ENCODE measurements at places on chromosomes 2 and 18. TPM values are rescaled to one million over a fixed set of nuclear protein-coding genes. Genes with fewer than 3 reads are reported as not detected.

DNA sequence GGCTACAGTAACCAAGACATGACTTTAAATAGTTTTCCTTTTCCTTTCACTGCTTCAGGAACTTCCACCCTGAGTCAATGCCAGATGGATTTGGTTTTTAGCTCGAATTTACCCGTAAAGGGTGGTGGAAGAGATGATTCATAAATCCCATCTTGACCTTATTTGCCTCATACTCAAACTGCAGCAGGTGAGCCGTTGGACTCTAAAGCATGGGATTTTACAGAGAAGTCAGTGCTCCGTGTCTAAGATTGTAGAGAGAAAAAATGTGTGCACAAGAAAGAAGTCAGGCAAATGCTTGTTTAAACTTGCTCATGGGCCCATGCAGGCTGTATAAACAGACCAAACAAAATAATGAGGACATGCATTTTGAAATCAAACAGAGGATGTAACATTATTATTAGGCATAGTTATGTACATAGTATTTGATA is 369.7 kb upstream of the TRIB2 start:
- no peak for DNase-seq

DNA sequence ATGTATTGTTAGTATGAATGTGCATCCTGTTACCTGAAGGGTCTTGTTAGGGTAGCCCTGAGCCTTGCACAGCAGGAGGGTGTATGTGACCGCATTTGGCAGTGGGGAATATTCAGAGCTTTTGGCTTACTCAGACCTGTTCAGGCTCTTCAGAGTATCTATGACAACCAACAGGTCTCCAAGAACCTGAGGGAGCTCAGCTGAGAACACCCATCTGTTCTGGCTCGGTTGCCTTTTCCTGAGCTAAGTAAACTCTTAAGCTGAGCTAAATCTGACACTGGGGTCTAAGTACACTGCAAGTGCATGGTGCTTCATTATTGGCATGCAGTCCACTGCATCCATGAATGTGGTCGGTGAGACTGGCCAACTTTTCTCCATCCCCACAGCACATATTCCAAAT is 92.4 kb upstream of the CHST9 start:
- DNase-seq = no peak

GRCh38 chr18:49368161-49368875 is 92.1 kb downstream of the DYM start:
- no peak for DNase-seq

DNA sequence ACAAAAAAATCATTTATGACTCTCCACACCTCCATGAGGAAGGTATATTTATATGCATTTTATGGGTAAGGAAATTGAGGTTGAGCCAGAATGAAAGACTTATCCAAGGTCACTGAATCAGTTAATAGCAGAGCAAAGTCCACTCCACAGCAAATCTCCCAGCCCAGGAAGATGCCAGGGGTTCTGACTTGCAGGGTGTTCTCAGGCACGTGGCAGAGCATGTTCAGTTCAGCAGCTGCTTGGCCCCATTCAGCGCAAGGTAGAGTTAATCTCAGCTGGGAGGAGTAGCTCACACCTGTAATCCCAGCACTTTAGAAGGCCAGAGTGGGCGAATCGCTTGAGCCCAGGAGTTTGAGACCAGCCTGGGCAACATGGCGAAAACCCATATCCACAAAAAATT is 17.8 kb upstream of the DGKD start:
- DNase-seq = no peak

GRCh38 chr2:43777306-43777926 is 3.6 kb downstream of the DYNC2LI1 start:
- DNase-seq = no peak

- peak; percentile 62 for DNase-seq
Measured at GRCh38 chr18:36412778-36413177, 115.3 kb downstream of the FHOD3 start.

- no peak for DNase-seq
Measured at GRCh38 chr2:14866736-14867352, 234.3 kb downstream of the LRATD1 start.

ASPRV1 gene
- total RNA-seq = under 0.01 TPM

PHLPP1 gene
- total RNA-seq = 9.4 TPM

MAB21L4 gene
- total RNA-seq = not detected
